ENCODE measurements at places on chromosomes 6 and 20.

- no peak for DNase-seq
Observed at GRCh38 chr20:36984257-36984638, 32.7 kb upstream of the SAMHD1 start.

DNA sequence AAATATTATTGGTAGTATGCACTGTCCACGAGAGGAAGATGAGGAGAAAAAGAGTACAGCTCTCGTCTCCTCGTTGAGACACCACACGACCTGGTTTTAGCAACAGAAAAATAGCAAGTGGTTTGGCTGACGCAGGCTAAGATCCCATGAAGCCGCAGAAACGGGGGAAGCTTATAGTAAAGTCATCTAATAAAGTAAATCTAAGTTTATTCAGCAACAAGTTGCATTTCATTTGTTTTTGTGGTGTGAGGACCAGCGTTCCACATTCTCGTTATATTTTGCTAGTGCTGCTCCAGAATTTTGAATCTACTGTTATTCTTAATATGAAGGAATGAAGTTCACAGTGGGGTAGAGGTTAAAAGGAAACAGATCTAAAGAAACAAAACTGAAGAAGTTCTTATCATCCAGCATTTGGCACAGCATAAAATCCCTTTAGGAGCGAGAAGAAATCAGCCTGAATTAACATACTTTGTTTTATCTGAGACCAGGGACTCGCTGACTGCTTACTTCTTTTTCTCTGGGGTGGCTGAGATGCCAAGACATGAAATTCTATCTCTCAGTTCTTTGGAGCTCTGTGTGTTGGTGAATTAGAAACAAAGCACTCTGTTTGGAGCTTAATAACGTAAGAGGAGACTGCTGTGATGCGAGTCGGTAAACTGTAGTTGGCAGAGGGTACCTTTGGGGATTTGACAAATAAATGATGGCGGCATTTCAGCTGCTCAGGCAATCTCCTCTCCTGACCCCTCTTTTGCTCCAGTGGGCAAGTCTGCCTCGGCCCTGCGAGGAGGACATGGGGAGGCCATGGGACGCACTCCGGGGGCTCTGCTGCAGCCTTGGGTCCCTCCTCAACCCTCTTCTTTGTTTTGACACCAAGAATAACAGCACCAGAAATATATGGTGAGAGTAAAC is 24.9 kb upstream of the IRF4 start:
- DNase-seq = no peak

DNA sequence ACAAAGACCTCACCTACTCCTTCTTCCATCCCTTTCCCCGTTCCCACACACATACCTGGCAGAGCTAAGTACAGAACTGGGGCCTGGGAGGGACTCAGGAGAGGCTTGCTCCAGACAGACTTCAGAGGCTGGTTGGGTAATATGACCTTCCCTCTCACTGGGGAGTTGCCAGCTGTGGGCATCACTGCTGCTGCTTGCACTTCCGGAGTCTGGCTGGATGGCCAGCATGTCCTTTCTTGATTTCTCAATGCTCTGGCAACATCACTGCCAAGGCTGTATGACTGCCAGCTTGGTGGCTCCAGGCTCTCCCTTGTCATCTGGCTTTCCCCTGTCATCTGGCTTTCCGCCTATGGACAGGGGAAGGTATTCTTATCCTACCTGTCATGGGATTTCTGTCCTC is 47.8 kb downstream of the CDH22 start:
- no peak for DNase-seq

DNA sequence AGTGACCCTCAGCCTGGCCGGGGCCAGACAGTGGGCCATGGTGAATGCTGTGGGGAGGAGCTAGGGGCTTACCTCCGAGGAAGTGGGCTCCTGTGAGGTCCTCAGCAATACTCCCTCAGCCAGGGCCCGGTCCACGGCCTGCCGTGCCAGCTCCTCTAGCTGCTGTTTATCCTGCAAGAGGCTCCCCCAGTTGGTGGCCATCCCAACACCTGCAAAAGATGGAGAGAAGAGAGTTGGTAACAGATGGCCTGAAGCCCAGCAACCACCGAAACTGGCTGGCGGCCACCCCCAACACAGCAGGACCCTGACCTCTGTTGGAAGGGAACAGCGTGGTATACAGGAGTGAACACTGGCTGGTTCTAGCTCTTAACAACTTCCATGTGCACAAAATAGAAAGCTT is 4.0 kb downstream of the GSS start:
- DNase-seq = no peak

DNA sequence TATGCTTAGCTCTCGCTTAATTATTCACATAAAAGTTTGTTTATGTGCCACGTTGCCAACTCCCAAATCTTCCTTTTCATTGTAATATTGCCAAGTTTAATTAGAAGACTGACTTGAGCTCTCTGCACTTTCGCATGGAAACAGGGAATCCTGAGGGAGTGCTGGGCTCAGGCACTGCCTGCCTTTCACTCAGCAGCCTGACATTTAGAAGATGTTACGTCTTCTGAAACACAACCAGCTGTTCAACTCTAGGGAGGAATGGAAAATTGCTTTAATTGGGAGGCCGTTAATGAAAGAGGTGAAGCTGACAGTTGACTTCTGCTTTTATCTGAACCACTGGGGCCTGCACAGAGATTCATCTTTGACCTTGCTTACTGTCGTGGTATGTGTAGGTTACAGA is 77.4 kb upstream of the MTHFD1L start:
- DNase-seq = no peak

GRCh38 chr20:33061658-33062028 is 7.9 kb downstream of the BPIFB3 start:
- no peak for DNase-seq

GRCh38 chr6:7697432-7697819 is 28.5 kb upstream of the BMP6 start:
- no peak for DNase-seq

Data from AG09319 (cell line).